ENCODE measurements at places on chromosomes 4 and X.

- peak; percentile 41 for DNase-seq
Measured at GRCh38 chrX:54807524-54808108, at the start of gene MAGED2. TSS of gene MAGED2 (plus strand) at chrX:54807745. CDS start at chrX:54809332, 1,587 bp downstream.

DNA sequence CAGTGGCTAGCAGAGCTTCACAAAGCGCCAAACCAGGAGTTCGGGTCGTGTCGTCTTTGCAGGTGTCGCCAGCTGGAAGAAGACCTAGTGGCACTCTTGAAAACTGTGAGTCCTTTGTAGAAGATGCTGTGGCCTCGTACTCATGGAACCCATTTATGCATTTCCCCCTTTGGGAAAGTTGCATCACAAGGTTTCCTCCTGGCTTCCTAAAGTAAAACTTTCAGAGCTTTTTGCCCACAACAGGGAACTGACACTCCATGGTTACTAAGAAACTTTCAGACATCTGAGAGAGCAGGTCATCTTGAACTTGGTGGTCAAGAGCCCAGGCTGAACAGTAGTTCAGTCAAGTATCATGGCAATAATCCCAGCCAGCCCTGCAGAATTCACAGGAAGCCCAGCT lies 15.9 kb upstream of the NOCT start:
- no peak for DNase-seq

DNA sequence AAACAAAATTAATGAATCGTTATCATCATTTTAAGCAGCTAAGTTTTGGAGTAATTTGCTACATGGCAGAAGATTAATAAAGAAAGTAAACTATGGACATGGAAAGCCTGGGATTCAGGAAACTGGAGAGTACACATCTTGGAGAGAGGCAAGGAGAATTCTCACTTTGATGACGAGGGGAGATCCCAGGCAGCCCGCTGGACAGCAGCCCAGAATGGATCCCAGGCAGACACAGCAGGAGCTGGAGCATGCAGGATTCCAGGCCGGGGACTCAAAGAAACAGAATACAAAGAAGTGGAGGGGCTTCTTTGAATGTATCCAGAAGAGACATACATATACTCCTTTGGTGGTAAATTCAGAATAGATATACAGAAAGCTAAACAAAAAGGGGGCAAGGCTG lies 118.0 kb upstream of the ATP6AP2 start:
- no peak for DNase-seq

- no peak for DNase-seq
Measured at GRCh38 chr4:67201334-67201733, 344.0 kb downstream of the CENPC start.

DNA sequence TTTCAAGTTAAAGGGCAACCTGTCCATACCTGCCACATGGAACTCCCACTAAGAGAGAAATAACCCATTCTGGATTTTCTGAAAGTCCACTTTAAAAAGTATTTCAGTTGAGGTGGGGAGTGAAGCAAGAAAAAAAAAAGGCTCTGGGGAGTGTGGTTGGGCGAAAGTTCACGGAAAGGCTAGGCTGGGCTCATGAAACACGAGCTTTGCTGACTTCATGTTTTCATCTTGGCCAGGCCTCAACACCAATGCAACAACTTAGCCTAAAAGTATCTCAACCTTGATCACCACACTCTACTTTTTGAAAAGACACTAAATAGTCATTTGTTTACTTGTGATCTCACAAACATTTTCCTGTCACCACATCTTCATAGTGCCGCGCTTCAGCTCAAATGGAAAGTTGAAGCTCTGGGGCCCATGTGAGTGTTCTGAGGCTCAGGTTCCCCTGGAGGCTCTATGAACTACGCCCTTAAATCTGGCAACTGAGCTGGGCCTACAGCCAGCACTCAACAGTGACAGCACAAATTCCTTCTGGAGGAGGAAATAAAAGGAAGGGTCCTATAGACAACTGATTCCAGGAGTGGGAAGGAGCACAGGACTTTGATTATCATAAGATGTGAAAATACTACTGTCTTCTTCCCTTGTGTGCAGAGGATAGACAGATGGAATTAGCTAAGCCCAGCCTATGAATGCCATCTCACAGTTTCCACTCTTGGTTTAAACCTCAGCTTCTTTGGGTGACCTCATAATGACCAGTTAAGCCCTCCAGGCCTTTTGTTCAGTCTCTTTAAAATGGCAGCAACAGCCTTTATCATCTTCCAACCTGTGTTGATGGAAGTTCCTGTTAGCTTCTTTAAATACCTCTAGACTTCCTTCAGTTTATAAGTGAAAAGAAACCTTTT lies 5.1 kb downstream of the CD40LG start:
- no peak for DNase-seq

GRCh38 chr4:10478621-10479020 lies 21.4 kb upstream of the ZNF518B start:
- DNase-seq: no peak

- no peak for DNase-seq
Measured at GRCh38 chr4:1731180-1731579, 9.9 kb downstream of the TACC3 start.

- DNase-seq: no peak
Measured at GRCh38 chr4:107855723-107856122, 31.0 kb downstream of the SGMS2 start.

DNA sequence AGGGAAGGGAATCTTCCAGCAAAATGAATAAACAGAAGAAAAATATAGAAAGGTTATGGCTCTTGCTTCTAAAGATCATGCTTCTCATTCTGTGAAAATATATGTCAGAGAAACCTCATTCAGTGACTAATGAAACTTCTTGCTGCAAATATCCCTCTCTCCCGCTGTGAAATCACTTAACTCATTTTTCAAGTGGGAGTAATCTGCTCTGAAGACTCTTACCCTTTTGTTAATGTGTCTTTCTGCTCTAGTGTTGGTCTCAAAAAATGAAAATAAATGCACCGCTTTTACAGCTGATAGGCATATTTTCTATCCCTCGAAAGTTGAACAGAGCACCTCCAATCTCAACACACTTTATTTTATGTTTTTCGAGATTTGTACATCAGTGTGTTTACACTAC lies 252.3 kb downstream of the NLGN4X start:
- no peak for DNase-seq

GRCh38 chrX:39848900-39849299 lies 248.9 kb downstream of the BCOR start:
- DNase-seq: no peak

DNA sequence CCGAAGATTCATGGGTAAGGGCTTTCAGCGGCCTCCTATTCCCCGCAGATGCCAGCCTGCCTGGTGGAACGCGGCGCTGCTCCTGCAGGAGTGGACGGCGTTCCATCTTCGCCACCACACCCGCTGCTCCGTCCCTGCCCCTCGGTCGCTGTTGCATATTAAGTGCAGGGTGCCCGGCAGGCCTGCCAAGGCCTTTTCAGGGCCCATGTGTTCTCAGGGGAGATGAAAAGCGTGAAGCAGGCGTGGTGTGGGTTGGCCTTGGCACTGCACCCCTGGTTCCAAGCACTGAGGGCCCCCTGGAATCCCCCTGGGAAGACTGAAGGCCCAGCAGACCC lies 52.0 kb downstream of the SORCS2 start:
- DNase-seq: no peak

DNA sequence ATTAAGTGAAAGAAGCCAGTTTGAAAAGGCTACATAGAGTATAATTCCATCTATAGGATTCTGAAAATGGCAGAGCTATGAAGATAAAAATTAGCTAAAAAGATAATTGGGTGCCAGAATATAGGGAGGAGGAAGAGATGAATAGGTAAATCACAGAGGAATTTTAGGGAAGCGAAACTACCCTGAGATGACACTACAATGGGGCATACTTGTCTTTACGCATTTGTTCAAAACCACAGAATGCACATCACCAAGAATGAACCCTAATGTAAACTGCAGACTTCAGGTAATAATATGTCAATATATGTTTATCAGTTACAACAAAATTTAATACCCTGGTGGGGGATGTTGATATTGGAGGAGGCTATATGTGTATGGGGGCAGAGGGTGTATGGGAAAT lies 1342.9 kb downstream of the ADGRL3 start:
- DNase-seq: no peak

- peak; percentile 74 for DNase-seq
Measured at GRCh38 chr4:123477711-123478209, 81.2 kb downstream of the SPRY1 start.
